CD4-positive, alpha-beta T cell treated with Interleukin-21 for 1 hour (primary cell): ENCODE measurements at places on chromosomes 16 and 17.

DNA sequence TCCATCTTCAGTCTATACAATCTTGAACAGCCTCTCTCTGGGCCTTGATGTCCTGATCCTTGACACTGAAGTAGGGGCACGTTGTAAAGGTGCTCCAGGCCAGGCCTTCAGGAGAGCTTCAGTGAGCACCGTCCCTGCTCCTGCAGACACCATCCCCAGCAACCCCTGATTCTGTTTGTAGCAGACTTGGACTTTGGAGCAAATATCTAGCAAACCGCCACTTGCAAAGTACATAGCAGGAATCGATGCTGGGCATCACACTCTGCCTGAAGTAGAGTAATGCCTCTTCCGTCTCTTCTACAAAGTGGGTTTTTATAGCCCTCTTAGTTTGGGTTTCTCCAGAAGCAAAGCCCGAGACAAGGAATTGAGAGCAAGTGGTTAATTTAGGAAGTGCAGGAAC lies 169.1 kb downstream of the SALL1 start:
- no peak for DNase-seq

GRCh38 chr17:34755981-34756636 lies 176.7 kb downstream of the TMEM132E start:
- DNase-seq: no peak

DNA sequence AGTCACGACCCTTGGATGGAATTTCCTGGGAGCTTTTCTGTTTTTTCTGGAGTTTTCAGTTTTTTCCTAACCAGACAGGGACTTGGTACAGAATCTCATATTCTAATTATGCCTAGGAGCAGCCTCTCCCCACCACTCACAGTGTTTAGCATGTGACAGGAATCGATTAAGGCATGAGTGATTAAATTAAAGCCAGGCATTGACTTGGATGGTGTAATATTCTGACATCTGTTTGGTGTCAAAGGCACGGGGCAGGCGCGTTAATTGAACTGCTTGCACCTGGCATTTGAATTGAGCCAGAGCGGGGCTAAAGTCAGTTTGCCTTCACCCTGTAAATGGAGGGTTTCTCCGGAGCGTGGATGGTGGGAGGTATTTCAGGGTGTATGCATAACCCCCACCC lies 11.9 kb downstream of the MAPT start:
- DNase-seq: no peak

DNA sequence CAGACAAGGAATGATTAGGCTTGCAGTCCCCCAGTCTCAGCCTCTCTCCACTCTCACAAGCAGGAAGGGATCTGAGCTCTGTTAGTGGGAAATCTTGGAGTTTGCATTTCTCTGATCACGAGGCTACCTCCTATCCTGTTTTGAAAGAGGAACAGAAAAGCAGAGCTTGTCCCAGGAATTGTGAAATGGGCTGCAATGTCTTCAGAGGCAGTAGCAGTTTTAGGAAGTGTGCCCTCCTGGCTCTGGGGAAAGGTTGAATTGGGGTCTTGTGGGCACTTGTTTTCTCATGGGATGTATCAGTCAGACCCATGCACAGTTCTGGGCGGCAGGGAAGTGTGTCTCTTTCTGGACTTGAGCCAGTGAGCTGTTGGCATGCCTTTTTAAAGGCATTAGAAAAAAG lies 22.8 kb downstream of the NUP85 start:
- no peak for DNase-seq

- no peak for DNase-seq
These were observed 96.8 kb upstream of the ELAC2 start for GRCh38 chr17:13114601-13115031.

- no peak for DNase-seq
These were observed 7.9 kb upstream of the NAGPA start for GRCh38 chr16:5041600-5042133.

- DNase-seq: no peak
These were observed 7.7 kb downstream of the METRNL start for GRCh38 chr17:83086907-83087787.

GRCh38 chr17:82686366-82687324 lies 11.9 kb downstream of the RAB40B start:
- DNase-seq: no peak

DNA sequence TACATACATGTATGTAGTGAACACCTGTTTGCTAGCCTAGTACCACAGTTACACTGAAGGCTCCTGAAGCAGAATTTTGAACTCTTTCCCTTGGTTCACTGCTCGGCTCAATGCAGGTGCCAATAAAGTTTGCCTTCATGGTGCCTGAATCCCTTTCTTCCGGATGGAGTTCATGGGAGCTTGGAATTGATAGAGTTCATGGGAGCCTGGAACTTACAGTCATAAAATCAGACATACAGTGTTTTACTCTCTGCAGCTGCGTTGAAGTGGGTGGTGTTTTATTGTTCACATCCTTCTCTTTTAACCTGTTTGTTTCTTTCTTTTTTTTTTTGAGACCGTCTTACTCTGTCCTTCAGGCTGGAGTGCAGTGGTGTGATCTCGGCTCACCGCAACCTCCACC lies 29.2 kb upstream of the ABR start:
- DNase-seq: no peak

GRCh38 chr17:63809970-63810369 lies 17.3 kb upstream of the PSMC5 start:
- DNase-seq: no peak

GRCh38 chr17:48925251-48925990 lies 17.2 kb downstream of the UBE2Z start:
- no peak for DNase-seq

GRCh38 chr16:78098087-78098486 lies 1.4 kb upstream of the WWOX start:
- DNase-seq: no peak

DNA sequence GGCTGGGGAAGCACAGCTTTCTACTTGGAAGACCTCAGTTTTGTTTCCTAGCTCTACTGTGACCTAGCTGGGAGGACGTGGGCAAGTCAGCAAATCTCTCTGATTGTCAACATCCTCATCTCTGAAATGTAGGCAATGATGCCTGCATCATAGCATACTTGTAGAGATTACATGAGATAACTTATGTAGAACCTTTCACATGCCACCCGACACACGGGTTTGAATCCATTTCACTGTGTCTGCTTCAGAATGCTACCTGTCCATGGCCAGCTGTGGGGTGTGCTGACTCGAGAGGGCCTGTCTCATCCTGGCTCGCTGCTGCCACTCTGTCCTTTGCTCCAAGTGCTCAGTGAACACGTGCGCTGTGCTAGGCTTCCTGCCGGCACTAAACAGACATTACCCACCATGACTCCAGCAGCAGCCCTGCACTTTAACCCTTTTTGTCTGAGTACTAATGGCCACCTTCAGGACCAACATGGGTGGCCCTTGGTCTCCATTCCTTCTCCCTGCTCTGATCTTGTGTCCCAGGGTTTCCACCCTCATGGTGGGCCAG lies 7.4 kb downstream of the ADAP2 start:
- no peak for DNase-seq

GRCh38 chr17:19342611-19343255 lies 19.8 kb downstream of the B9D1 start:
- no peak for DNase-seq
